NCI-H1436 (cell line): ENCODE measurements at places on chromosomes 11 and 22.

DNA sequence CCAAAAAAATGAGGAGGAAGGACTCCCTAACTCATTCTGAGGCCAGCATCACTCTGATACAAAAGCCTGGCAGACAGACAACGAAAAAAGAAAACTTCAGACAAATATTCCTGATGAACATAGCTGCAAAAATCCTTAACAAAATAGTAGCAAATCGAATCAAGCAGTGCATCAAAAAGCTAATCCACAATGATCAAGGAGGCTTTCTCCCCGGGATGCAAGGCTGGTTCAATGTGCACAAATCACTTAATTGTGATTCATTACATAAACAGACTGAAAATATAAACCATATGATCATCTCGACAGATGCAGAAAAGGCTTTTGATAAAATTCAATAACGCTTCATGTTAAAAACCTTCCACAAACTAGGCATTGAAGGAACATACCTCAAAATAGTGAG is 16.4 kb downstream of the MTMR2 start:
- no peak for DNase-seq

DNA sequence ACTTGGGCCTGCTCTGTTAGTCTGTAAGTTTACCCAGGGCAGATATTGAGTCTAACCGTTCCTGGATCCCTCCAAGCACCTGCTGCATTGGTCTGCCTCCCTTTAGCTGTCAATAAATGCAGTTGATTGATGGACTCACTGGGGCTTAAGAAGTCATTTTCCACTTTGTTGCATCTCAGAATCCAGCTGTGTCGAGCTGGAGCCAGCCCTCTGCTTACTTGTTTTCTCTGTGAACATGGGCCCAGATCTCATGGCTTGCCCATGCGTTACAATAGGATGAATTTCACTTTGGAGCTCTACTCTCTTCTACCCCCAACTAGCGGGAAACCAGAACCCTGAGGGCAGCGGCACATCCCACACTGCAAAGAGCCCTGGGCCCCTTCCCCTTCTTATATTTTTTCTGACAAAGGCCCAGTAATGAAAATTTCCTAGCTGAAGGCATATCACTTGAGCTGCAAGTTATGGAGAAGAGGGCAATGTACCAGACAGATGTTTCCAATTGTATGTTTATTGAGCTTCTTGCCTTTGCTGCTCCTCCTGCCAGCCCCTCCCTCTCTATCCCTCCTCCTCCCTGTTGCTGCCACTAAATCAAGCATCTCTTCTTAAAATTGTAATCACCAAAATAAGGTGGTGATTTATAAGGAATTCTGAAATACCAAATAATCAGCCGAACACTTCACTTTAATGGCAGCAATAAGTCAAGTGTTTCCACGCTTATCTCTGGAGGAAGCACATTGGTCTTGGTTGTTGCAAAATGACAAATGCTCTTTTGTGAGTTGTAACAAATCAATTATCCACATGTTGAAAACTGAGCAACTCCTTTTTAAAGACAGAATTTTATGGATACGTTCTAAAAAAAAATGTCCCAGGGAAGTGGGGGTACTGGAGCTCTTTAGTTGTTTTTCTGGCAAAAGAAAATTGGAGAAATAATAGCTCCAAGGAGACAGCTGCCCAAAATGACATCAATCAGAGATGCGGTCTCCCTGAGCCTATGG is 212.3 kb upstream of the ZBED5 start:
- DNase-seq = no peak

- DNase-seq = no peak
These were observed 5.0 kb upstream of the SLC1A2 start for GRCh38 chr11:35424157-35424940.

- DNase-seq = no peak
These were observed 15.6 kb upstream of the RDX start for GRCh38 chr11:110311783-110312579.

DNA sequence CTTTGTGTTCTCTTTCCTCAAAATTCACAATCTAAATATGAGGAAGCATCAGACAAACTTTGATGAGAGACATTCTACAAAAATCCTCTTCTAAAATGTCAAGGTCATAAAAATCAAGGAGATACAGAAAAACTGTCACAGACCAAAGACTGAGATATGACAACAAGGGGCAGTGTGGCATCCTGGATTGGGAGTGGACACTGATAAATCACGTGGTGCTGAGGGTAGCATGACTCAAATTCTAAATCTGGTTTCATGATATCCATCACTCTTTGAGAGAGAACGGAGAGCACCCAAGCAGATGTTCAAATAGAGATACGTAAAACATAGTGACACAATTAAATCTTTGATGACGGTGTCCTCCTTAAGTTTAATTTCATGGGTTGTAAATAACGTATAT is 13.0 kb upstream of the CARD18 start:
- no peak for DNase-seq

DNA sequence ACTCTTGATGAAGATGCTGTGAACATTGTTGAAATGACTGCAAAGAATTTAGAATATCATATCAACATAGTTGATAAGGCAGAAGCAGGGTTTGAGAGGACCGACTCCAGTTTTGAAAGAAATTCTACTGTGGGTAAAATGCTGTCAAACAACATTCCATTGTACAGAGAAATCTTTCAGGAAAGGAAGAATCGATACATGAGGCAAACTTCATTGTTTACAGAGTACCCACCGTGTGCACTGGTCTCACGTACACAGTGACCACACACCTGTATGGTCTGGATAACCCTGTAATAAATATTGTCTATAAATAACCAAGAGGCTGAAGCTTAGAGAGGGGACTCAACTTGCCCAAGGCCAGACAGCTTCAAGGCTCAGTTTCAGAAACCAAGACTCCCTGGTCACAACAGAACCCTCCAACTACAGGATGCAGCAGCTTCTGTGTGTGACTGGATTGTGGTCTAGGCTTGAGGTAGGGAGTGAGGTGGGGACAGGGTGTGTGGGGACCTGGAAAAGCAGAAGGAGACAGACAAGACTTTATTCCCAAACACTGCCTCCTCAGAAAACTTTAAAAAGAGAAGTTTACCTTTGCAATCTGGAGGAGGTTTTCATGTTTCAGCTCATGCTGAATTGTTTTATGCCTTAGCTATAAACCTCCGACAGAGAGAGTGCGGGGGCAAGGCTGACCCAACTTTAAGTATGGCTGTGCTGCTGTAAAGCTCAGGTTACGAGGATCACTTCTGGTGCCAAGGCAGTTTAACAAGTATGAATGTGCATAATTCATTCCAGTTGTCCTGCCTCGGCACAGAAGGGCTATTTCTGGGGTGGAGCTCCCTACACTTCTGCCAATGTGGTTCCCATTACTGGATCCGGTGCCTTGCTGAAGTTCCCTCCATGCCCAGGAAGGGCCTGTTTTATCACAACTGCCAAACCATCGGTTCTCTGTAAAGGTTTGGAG is 372.6 kb upstream of the NARS2 start:
- DNase-seq = no peak

- no peak for DNase-seq
These were observed 88.2 kb downstream of the CWC15 start for GRCh38 chr11:94885133-94885532.

- DNase-seq = no peak
These were observed 76.9 kb downstream of the TENM4 start for GRCh38 chr11:79363861-79364378.

DNA sequence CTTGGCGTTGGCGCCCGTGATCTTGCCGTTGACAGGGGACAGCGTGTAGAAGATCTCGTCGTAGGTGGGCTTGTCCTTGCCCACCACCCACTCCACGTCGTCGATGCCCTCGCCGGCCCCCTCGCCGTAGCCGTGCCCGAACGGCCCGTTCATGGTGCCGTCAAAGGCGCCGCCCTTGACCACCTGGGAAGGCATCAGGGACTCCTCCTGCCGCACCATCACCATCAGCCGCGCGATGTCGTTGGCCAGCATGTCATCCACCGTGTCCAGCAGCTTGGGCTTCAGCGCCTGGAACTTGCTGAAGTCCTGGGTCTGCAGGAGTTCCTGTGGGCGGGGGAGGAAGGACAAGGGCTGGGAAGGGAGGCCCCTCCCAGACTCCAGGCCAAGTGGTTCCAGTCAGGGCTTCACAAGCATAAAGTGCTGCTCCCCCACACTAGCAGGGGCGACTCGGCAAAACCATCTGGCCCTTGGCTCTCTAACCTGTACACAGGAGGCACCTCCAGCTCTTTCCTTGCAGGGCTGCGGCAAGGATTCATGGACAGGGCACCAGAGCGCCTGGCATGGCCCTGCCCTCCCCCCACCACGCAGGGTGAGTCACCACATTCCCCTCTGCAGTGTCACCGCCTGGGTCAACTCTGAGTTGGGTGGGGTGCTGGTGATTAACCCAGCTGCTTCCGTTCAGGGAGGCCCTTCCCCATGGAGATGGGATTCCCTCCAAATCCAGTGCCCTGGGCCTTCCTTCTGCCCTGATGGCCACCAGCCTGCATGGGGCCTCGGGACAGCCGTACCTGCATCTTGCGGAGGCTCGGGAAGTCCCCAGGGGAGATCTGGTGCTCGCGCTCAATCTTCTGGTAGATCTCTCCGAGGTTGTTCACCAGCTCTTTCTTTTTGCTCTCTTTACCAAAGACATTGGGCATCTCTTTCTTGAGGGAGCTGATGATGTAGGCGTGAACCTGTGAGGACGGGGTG is 10.4 kb upstream of the CDC42BPG start:
- DNase-seq = no peak

- no peak for DNase-seq
These were observed 71.9 kb upstream of the GRAMD1B start for GRCh38 chr11:123357990-123358827.

DNA sequence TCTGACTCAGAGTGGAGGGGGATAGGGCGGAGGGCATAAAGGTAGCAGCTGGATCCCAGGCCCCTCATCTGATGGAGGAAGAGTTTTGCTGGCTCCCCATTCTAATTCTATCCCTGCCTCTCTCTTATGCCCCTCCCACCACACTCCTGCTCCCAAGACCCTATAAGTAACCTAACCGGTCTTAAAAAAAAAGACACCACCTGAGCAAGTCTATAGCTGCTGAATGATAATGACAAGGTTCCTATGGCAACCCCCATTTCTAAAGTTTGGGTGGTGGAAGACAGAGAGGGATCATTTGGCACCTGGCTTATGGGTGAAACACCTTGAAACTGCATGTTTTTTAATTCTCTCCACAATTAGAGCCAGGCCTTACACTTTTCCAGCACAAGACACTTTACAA is 69.6 kb downstream of the LARGE1 start:
- no peak for DNase-seq

GRCh38 chr11:134905928-134906327 is 493.9 kb upstream of the B3GAT1 start:
- DNase-seq = no peak

DNA sequence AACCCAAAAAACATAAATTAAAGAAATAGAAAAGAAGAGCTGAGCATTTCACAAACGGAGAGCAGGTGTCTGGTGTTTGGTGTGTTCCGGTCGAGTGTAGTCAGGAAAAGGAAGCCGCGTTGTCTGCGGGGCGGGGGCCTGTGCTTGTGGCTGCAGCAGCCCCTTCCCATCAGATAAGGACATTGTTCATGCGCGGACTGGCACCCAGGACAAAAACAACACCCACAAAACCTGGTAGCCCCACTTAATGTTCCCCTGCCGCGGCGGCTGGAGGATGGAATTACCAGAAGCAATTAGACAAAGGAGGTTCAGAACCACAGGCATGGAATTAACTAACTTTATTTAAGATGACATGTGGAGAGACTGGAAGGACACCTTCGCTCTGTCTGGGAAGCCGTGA is 29.9 kb downstream of the KRTAP5-5 start:
- DNase-seq = no peak

DNA sequence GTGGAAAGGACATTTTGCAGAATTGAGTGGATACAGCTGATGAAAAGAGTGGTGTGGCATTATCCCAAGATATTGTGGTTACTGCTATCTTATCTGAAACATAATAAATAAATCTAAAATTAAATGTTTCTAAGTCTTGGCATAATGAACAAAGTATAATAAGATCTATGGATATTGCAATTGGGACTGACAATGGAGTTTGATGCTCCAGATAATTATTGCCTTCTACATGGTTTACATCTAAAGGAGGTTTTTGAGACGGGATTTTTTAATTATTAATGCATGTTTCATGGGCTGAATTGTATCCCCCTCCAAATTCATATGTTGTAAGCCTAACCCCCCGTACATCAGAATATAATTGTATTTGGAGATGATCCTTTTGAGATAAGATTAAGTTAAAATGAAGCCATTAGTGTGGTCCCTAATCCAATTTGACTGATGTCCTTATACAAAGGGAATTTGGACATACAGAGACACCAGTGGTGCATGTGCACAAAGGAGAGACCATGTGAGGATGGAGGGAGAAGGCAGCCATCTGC is 198.5 kb downstream of the MSANTD4 start:
- DNase-seq = no peak

DNA sequence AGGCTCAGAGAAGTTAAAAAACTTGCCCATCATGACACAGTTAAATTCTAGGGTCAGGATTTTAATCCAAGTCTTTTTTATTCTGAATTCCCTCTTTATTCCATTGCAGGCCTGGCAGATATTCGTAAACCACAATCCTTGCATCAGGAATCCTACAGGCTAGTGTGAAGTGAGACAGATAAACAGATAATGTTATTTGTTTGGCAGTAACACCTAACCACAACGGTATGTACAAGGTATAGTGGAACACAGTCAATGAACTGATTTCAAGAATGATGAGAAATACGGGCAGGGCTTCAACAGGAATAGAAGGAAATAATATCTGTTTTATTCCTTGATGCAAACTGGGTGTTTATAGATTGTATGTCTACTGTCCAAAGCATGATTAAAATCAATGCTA is 32.0 kb upstream of the NARS2 start:
- no peak for DNase-seq

- no peak for DNase-seq
These were observed 233.3 kb downstream of the CTTN start for GRCh38 chr11:70631624-70632047.

DNA sequence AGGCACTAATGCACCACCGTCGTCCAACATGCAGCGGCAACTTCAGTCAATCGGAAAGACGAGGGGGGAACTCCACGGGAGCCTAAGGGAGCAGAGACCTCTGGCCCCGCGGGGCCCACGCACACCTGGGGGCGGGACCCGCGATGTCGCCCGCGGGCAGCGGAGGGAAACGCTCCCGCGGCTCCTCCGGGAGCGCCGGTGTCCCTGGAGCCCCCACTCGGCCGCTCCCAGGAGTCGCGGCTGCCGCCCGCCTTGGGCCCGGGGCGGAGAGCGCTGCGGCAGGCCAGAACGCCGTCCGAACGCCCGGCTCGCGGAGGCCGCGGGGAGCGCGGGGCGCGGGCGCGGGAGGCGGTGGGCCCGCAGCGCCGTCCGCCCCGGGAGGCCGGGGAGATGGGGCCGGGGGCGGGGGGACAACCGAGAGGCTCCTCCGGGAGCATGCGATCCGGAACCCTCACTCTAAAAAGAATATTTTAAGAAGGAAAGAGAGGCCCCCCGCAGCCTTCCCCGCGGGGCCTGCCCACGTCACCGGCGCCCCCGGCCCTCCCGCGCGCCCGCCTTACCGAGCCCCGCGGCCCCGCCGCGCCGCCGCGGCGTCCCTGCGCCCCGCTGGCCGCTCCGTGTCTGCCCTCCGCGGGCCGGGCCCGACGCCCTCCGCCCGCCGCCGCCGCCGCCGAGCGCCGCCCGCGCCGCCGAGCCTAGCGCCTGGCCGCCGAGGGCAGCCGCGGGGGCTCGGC is 86.6 kb upstream of the ARHGAP32 start:
- DNase-seq = peak; percentile 8

GRCh38 chr11:37105427-37105826 is 507.4 kb upstream of the RAG2 start:
- no peak for DNase-seq
